Activated T-helper 9 cell treated with anti-CD3 and anti-CD28 coated beads, Interleukin-2, amount 50 U/mL, for 16 hours (primary cell): ENCODE measurements at places on chromosomes 1 and 21.

DNA sequence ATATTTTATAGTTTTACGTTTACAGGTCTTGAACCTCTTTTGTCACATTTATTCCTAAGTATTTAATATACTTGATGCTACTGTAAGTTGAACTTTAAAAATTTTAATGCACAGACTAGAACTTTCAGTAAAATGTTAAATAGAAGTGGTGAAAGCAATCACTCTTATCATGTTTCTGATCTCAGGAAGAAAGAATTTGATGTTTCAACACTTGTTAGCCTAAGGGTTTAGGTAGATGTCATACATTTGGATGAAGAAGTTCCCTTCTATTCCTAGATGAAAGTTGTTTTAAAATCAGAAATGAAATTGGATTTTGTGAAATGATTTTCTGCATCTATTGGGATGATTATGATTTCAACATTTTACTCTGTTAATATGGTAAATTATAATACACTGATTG is 63.6 kb upstream of the TTLL7 start:
- DNase-seq = no peak

DNA sequence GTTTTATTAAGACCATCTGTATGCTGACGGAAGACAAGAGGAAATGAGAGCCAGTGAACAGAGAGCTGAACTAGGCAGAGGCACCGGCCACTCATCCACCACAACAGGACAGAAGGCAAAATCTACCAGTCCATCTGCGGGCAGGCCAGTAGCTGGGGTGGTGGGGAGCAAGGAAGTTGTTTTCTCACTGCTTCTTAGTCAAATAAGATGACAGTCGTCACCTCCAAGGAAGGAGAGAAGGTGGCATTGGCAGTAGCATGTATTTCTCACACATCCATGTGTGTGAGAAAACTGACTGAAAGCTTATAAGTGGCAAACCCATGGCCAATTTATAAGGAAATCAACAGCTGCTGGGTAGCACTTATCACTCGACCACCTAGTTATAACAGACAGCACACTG is 8.2 kb downstream of the TTC13 start:
- DNase-seq = no peak

- no peak for DNase-seq
Observed at GRCh38 chr1:31308036-31308435, 11.2 kb downstream of the ZCCHC17 start.

DNA sequence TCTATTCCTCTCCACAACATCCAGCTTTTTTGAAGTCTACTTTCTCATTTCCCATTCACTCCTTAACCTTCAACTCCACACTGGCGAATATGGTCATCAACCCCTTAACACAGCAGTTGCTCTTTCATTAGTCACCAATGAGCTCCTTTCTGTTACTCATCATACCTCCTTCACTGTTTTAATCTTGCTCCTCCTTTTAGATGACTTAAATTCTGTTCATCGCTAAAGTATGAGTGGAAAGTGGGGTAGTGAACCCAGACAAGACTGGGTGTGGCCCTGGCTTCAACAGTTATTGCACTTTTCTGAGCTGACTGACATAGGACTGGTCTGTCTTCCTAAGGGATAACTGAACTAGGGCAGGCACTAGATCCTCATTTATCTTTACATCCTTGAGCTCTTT is 51.3 kb downstream of the AKT3 start:
- no peak for DNase-seq

DNA sequence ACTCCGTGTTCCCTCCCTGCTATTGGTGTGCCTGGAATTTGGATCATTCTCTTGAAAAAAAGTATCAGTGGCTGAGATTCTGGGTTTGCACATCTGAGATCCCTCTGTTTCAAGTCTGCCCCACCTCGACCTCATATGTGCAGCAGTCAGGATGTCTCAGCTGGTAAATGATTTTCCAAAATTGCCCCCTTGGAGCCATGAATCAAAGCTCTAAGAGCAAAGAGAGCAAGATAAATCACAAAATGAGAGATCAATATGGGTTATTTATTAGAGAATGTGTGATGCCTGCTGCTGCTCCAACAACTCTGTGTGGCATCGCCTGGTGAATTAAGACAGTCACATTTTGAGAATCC is 8.5 kb downstream of the CRP start:
- no peak for DNase-seq

- no peak for DNase-seq
Observed at GRCh38 chr1:119293797-119294196, 74.8 kb upstream of the HAO2 start.

DNA sequence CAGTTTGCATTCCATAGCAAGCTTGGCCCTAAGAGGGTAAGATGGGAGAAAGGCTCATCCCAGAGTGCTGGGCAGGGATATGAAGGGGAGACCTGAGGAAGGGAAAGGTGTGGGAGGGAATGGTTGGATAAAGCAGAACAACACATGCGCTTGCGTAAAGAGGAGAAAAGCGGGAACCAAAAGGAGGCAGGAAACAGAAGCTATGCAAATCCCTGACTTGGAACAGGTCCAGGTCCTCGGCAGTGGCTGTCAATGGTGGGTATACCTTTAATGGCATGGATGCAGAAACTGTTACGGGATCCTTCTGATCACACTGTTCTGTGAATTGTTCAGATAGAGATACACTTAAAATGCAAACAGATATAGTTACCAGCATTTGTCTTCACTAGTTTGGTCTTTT is 455.6 kb downstream of the SIPA1L2 start:
- no peak for DNase-seq

DNA sequence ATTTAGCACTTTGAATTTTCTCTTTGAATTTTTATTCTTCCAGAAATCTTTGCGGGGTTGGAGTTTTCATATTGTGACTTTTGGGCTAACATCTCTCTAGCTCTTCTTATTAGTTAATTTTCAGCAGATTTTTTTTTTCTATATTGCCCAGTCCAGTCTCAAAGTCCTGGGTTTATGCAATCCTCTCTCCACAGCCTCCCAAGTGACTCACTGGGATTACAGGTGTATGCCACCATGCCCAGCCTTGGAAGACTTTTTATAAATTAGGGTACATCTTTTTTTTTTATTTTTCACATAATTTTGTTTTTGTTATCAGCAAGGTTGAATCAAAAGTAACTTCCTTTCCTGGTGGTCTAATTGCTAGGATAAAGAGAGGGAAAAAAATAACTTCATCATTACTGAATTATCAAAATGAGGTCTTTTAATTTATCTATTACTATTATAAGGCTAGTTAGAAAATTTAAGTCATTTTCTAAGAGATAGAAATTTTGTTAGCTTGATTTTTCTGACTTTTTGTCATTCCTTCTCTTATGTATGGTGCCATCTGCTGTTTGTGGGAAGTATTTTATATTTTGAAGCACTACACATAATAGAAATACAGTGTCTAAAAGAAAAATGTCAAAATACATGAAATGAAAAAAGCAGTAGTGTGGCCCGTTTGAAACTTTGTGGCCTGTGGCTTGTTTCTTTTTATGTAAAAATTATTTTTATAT is 273.4 kb upstream of the CACYBP start:
- DNase-seq = no peak

DNA sequence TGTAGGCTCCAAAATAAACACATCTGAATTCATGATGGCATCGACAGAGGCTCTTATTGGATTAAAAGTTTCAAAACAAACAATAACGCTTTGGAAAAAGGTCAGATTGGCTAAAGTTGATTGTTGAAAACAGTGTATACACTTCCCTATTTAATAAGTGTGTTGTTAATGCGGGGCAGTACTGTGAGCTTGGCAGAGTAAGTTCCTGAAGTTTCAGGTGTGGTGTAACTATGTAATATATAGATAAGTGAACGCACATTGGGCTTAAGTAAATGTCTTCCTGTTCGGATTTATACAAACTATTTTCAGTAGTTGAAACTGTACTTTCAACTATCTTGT is 810 bp downstream of the ZBTB37 start:
- no peak for DNase-seq

GRCh38 chr1:17207540-17207939 is 2.6 kb downstream of the PADI1 start:
- no peak for DNase-seq

- DNase-seq = no peak
Observed at GRCh38 chr1:76501586-76502219, 365.6 kb upstream of the ST6GALNAC5 start.

DNA sequence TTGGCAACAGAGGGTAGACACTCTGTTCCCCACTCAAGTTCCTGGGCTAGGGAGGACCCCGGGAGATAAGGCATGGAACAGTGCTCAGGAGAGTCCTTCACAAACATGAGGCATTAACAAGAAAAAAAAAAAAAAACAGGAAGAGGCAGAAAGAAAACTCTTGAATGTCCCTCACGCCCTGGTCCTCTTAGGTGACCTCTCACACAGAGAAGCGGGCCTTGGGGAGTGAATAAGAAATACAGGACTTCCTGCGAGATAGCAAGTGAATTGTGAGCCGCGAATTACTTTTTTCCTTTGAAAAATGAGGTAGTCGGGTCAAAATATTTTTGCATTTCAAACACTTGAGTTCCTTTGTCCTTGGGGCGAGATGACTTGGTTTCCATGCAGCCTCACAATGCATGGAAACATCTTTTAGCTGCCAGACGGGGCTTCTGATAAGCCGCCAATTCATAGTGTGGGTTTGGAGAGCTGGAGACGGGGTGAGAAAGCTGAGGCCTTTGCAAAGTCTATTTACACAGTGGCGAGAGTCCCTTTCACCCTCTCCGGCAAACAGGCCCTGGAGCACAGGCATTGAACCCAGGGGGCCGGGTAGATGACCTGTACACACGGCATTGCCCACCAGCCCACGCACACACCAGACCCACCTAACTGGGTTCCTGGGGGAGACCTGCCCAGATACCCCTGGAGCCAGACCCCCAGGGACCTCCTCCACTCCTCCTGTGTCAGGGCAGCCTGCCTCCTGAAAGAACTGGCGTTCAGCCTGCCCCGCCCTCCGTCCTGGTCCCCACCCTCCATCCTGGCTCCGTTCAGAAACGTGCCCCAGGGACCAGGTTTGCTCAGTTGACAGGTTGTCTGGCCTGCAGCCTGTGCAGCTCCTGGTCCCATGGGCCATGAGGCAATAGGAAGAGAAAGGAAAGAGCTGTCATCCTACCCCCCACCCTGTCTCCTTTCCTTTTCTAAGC is 192.3 kb downstream of the PRDM16 start:
- no peak for DNase-seq

- DNase-seq = no peak
Observed at GRCh38 chr1:29234471-29234870, 1.9 kb upstream of the PTPRU start.

DNA sequence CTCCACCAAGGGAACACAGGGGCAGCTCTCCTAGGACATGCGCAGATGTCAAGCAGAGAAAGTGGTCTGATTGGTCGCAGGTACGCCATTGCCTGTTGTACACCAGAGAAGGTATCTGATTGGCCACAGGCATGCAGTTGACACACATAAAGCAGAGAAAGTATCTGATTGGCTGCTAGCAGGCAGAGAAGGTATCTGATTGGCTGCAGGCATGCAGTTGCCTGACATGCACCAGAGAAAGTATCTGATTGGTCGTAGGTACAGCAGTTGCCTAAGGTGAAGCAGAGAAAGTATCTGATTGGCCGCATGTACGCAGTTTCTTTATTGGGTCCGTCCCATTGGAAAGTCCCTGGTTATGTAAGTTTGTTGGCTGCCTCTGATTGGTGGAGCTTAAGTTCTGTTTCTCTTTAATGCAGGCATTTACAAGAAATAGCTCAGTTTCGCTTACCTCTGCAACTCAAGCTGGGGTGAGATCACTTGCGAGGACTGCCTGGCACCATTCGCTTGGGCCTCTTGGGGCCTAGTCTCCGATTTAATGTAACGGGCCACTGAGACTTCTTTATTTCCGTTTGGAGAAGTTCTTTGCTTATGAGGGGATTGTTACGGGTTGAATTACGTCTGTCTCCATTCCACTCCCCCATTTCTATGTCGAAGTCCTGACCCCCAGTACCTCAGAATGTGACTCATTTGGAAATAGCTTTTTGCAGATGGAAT is 74.2 kb downstream of the SIK1 start:
- no peak for DNase-seq

DNA sequence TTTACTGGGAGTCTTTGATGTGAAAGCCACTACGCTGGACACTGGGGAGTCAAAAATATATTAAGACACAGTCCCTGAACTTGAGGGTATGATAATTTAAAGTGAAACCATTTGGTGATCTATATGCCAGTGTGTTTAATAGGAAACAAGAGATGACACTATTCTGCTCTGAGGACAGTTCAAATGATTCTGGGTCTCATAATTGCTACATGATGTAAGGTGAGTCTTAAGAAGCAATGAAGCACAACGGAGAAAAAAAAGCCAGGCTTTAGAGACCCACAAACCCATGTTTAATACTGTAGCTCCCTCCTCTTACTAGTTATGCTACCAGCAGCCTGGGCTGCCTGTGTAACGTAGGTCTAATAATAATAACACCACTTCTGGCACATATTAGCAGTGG is 14.2 kb upstream of the LRRC8D start:
- no peak for DNase-seq

- DNase-seq = no peak
Observed at GRCh38 chr1:222454782-222455181, 93.1 kb downstream of the HHIPL2 start.

DNA sequence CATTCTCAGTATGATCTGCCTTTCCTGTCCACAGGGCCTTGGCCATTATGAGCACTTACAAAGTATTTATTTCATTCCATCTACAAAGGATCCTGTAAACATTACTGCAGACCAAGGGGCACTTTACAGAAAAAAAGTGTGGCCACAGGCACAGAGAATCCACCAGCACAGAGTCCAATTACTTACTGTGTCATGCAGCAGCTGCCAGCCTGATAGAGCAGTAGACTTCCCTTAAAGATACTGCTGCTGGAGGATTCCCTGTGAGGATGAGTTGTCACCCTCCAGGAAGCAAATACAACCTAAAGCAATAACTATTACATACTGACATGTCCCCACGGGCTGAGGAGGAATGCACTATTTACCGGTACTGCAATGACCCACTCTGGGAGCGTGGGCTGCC is 97.1 kb upstream of the COG2 start:
- no peak for DNase-seq

GRCh38 chr1:200771625-200772555 is 33.2 kb downstream of the CAMSAP2 start:
- no peak for DNase-seq

- DNase-seq = no peak
Observed at GRCh38 chr1:44672254-44672955, 1.9 kb downstream of the TMEM53 start.

DNA sequence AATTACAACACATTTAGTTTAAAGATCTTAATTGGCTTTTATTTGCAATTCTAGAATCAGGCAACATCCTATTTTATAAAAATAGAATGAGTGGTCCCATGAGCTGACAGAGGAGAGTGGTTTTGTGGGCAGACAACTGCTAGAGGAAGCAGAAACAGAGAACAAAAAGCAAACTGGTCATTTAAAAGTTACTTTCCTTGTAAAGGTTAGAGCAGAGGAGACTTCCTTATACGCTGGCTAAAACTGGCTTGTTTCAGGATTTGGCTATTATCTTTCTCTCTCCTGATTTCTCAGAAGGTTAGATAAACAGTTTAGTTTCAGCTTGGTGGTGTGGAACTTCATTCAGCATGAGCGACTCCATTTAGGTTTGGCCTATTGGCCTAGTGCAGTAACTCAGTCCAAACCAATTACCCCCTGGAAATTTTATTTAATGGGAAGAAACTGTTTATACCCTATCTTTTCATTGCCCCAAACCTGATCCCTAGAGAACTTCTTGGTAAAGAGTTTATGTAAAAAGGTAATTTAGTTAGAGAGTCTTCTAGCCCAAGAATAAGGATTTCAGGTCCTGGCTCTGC is 32.2 kb upstream of the IL20 start:
- no peak for DNase-seq
